CD4-positive, alpha-beta T cell treated with Interleukin-17A for 1 hour (primary cell): ENCODE measurements at places on chromosomes 5 and 9.

DNA sequence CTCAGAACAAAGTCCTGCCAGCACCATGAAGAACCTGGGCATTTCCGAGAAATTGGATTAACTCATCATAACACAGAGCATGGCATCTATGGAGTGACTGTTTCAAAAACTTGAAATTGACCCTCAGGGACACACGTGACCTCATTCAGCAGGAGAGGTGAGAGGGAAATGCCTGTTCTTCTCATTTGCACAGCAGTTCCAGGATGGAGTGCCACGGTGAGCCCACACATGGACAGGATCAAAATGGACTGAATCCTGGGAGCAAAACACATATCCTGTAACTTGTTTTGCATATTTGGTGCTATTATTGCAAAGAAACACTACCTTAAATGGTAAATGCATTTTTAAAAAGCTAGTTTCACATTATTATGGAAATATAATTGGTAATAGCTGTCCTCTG, 256.1 kb upstream of the IRX2 start:
- no peak for DNase-seq

GRCh38 chr5:109992264-109992915, 302.7 kb downstream of the MAN2A1 start:
- no peak for DNase-seq

GRCh38 chr5:170223360-170223759, 9.4 kb upstream of the C5orf58 start:
- DNase-seq: no peak

- no peak for DNase-seq
These were observed 65.5 kb upstream of the BARHL1 start for GRCh38 chr9:132516911-132517310.

DNA sequence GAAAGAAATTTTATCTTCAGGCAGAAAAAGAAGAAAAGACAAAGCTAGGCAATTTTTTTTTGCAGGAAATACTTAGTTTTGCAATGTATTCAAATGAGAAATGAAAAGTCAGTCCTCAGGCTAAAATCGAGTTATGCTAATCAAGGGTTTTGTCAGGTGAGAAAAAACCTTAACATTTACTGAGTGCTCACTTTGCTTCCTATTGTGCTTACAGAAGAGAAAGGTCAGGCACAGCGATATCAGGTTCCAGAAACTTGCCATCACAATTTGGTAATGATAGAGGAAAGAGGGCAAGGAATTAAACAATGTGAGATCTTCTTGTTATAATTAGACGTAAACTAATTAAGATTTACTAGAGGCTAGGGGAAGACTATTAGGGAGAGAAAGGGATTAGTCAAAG, 431.7 kb upstream of the CTNND2 start:
- no peak for DNase-seq
